ENCODE measurements at places on chromosomes 1 and 21.

DNA sequence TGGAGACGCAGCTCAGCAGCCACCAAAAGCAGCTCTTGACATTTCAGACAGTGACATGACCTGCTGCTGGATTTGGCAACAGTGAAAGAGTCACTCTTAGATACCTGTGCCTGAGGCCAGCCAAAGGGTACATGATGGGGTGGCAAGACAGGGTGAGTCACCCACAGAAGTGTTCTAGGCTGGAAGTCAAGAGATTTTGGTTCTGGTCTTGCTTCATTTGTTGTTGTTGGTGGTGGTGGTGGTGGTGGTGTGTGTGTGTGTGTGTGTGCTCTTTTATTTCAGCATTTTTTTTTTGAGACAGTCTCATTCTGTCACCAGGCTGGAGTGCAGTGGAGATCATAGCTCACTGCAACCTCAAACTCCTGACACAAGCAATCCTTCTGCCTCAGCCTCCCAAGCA is 25.8 kb downstream of the SHISAL2A start:
- no peak overlapping the region for H3K4me3 ChIP-seq
- no peaks in the 10 kb centered on the region for H3K36me3 ChIP-seq
- DNase-seq: no peak
- H3K27me3 ChIP-seq: no peaks in the 10 kb centered on the region

GRCh38 chr21:36693489-36694030 is 5.4 kb upstream of the SIM2 start:
- H3K36me3 ChIP-seq: no peaks in the 10 kb centered on the region
- H3K4me1 ChIP-seq: 0 out of 2 replicates have a peak, but pooled peaks cover 3% of the 10 kb centered on the region
- H3K27me3 ChIP-seq: no peaks in the 10 kb centered on the region
- H3K4me3 ChIP-seq: no peak overlapping the region
- DNase-seq: no peak
- no peak overlapping the region for H3K27ac ChIP-seq

GRCh38 chr1:159091607-159092031 is 15.1 kb upstream of the AIM2 start:
- no peaks in the 10 kb centered on the region for H3K36me3 ChIP-seq
- H3K4me3 ChIP-seq: no peak overlapping the region
- no peak for DNase-seq

DNA sequence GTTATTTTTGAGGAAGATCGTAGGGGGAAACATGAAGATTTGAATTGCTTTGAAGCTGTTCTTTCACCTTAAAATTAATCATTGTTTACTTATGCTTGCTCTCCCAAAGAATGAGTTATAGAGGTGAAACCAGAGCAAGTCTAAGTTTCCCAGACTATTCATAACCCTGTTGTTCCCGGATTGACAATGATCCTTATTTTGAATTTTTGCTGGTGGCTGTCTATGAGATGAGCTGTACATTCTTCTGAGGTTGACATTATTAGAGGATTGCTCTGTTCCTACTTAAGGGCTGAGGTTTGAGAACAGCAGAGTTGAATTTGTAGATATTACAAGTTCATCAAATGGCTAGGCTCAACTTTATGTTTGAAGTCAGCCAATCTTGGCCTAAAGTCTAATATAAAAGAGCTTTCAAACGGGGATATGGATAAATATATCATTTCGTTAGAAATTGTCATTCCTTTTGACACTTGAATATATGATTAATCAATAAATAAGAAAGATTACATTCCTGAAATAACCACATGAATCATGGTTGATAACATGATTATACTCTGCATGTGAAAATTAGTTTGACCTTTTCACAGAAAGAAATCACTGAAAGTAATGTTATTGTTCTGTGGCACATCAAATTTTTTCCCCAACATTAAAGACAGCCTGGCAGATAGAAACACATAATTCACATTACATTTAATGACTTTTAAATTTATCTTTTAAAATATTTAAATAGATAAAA is 19.1 kb upstream of the PDE4B start:
- no peaks in the 10 kb centered on the region for H3K36me3 ChIP-seq
- DNase-seq: no peak
- no peak overlapping the region for H3K4me3 ChIP-seq
- H3K27ac ChIP-seq: no peak overlapping the region
- no peaks in the 10 kb centered on the region for H3K27me3 ChIP-seq

GRCh38 chr21:28148400-28149064 is 844.1 kb downstream of the LTN1 start:
- no peak overlapping the region for H3K27ac ChIP-seq
- H3K36me3 ChIP-seq: no peaks in the 10 kb centered on the region

- H3K4me3 ChIP-seq: peak overlapping the region; percentile 69
- H3K4me1 ChIP-seq: peaks cover 24% of the 10 kb centered on the region
- no peaks in the 10 kb centered on the region for H3K36me3 ChIP-seq
- peaks cover 6% of the 10 kb centered on the region for H3K27me3 ChIP-seq
Measured at GRCh38 chr1:229341774-229342655, 832 bp downstream of the CCSAP start.

DNA sequence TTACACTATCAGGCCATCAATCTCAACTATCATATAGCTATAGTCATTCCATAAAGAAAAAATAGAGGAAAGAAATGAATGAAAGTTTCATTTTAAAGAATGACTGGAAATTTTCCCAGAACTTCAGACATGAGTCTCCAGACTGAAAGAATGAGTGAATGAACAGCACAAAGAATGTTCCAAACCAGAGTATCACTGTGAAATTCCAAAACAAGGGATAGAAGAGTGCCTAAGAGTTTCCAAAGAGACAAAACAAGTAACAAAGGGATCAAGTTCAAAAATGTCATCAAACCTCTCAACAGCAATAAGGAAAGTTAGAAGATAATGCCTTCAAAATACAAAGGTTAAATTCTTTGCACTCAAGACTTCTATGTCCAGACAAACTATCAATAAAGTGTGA is 114.9 kb downstream of the DENND1B start:
- H3K4me1 ChIP-seq: peaks cover 10% of the 10 kb centered on the region
- no peak overlapping the region for H3K4me3 ChIP-seq
- no peaks in the 10 kb centered on the region for H3K36me3 ChIP-seq
- H3K27me3 ChIP-seq: no peaks in the 10 kb centered on the region
- DNase-seq: no peak

- H3K4me3 ChIP-seq: no peak overlapping the region
- DNase-seq: peak; percentile 89
Measured at GRCh38 chr1:219660666-219661463, 48.0 kb upstream of the ZC3H11B start.

GRCh38 chr1:156920233-156921052 is at the start of gene LRRC71:
Gene LRRC71, plus strand, starts transcription at chr1:156920632. Its CDS starts 172 bp downstream, at chr1:156920804.
- no peaks in the 10 kb centered on the region for H3K4me1 ChIP-seq
- H3K36me3 ChIP-seq: no peaks in the 10 kb centered on the region
- H3K27me3 ChIP-seq: no peaks in the 10 kb centered on the region
- no peak within 1 kb of the TSS for H3K4me3 ChIP-seq
- DNase-seq: peak; percentile 89

GRCh38 chr1:3103967-3104677 is 35.1 kb downstream of the PRDM16 start:
- no peak overlapping the region for H3K4me3 ChIP-seq
- H3K27me3 ChIP-seq: no peaks in the 10 kb centered on the region
- H3K27ac ChIP-seq: no peak overlapping the region

- no peaks in the 10 kb centered on the region for H3K4me1 ChIP-seq
- no peaks in the 10 kb centered on the region for H3K36me3 ChIP-seq
- no peak for DNase-seq
- H3K4me3 ChIP-seq: no peak overlapping the region
Measured at GRCh38 chr1:183206538-183207122, 20.6 kb downstream of the LAMC2 start.

DNA sequence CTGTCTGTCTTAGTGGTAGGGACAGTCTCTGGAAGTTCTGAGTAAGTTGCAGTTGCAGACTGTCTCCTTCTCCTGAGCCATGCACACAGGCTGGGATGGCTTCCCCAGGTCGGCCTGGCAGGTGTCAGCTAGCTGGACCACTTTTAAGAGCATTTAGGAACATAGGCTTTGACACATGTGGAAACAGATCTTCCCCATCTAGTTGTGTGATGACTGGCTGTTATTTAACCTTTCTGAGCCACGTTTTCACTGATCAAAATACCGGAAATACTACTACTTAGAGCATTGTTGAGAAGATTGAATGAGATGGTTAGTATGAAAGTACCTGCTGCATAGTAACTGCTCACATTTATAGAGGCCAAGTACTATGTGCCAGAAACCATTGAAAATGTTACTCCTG is 6.2 kb upstream of the MAPKAPK2 start:
- no peak overlapping the region for H3K4me3 ChIP-seq
- no peaks in the 10 kb centered on the region for H3K36me3 ChIP-seq
- H3K27me3 ChIP-seq: no peaks in the 10 kb centered on the region
- H3K4me1 ChIP-seq: peaks cover 63% of the 10 kb centered on the region
- no peak overlapping the region for H3K27ac ChIP-seq

DNA sequence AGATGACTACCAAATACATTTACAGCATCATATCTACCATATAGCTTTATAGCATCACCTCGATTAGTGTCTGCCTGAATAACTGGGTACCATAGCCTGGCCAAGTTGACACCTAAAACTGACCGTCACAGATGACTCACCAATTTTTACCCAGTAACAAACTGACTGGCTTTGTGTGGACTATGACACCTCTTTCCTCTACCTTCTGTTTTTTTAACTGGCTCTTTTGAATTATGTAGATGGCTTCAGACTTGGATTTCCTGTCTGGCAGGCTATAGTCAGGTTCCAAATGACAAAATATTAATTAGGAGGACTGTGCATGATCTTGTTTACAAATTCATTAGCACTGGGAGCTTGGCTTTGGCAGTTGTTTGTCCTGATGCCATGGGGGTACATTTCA is 360.3 kb downstream of the TGFB2 start:
- H3K27me3 ChIP-seq: no peaks in the 10 kb centered on the region
- H3K27ac ChIP-seq: no peak overlapping the region
- H3K4me3 ChIP-seq: no peak overlapping the region
- H3K4me1 ChIP-seq: no peaks in the 10 kb centered on the region

DNA sequence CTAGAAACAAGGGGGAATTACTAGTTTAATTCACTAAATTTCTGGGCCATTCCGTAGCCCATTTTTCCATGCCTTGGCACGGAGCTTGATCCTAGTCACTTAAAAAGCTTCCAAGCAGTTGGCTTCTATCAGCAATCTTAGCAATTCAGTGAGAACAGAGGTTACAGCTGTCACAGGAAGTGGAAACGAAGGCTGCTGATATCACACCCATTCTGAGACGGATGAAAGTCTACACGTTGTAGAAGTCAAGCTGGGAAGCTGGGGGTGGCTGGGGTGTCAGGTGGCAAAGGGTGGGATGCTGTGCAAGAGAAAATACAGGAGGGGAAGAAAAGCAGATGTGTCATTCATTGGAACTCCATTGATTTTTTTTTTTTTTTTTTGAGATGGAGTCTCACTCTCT is 11.8 kb upstream of the STMN1 start:
- H3K27me3 ChIP-seq: no peaks in the 10 kb centered on the region
- no peak for DNase-seq
- H3K27ac ChIP-seq: no peak overlapping the region

GRCh38 chr1:74858136-74858535 is 125.2 kb downstream of the TYW3 start:
- H3K4me3 ChIP-seq: no peak overlapping the region
- H3K27ac ChIP-seq: no peak overlapping the region
- H3K4me1 ChIP-seq: no peaks in the 10 kb centered on the region
- DNase-seq: no peak
- no peaks in the 10 kb centered on the region for H3K27me3 ChIP-seq

DNA sequence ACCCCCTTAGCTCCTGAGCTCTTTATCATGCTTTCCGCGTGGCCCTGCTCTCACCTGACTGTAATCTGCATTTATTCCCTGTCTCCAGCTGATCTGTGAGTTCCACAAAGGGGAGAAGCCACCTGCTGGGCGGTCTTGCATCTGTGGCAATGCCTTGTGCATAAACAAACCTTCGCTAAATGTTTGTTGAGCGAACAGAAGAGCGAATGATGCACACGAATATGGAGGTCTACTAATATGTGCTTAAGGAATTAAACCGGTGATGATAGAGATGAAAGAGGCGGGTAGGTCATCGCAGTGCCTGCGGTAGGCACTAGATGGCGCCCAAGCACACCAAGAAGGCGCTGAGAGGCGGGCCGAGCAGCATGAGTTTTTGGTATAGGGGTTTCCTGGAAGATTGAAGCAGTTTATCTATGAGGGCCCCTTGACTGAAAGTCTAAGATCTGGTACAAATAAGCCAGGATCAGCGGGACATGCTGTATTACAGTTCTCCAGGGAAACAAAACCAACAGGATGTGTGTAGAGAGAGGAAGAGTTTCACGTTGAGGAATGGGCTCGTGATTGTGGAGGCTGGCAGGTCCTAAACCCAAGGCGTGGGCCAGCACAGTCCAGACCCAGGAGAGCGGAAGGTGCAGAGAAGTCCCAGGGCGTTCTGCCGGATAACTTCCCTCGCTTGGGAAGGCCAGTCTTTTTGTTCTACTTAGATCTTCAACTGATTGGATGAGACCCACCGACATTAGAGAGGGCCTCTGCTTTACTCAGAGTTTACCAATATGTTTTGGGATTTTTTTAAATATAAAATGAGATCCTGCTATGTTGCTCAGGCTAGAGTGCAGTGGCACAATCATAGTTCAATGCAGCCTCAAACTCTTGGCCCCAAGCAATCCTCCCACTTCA is 34.7 kb downstream of the TOMM20 start:
- no peak overlapping the region for H3K4me3 ChIP-seq
- DNase-seq: peak; percentile 89
- H3K4me1 ChIP-seq: peaks cover 3% of the 10 kb centered on the region
- no peaks in the 10 kb centered on the region for H3K27me3 ChIP-seq
- no peak overlapping the region for H3K27ac ChIP-seq

GRCh38 chr1:234918181-234918841 is 210.3 kb downstream of the TOMM20 start:
- no peaks in the 10 kb centered on the region for H3K4me1 ChIP-seq
- H3K4me3 ChIP-seq: no peak overlapping the region
- H3K36me3 ChIP-seq: no peaks in the 10 kb centered on the region
- H3K27ac ChIP-seq: no peak overlapping the region
- no peak for DNase-seq
- H3K27me3 ChIP-seq: no peaks in the 10 kb centered on the region

- no peak overlapping the region for H3K27ac ChIP-seq
- no peaks in the 10 kb centered on the region for H3K36me3 ChIP-seq
Measured at GRCh38 chr1:110610084-110610483, 3.9 kb upstream of the KCNA2 start.

DNA sequence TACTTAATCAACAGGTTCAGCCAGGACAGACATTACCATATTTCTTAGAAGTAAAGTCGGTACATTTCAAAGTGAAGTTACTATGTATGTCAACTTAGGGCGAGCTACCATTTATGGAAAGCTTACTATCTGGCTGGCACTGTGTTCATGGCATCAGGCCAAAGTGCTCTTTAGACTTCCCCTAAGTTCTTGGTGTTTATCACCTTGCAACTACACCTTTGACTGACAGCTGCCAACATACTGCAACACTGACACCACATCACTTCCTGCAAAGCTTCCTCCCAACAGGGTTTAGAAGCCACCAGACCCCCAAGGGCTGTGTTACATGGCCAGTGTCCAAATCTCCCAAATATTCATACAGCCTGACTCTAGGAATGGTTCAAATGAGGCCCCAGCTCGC is 61.0 kb downstream of the TIAM1 start:
- DNase-seq: no peak
- H3K4me1 ChIP-seq: no peaks in the 10 kb centered on the region
- H3K27me3 ChIP-seq: no peaks in the 10 kb centered on the region
- no peaks in the 10 kb centered on the region for H3K36me3 ChIP-seq

- peaks cover 3% of the 10 kb centered on the region for H3K4me1 ChIP-seq
- H3K36me3 ChIP-seq: no peaks in the 10 kb centered on the region
- H3K27me3 ChIP-seq: no peaks in the 10 kb centered on the region
- H3K27ac ChIP-seq: no peak overlapping the region
Measured at GRCh38 chr1:224175617-224176016, 7.4 kb upstream of the DEGS1 start.

GRCh38 chr21:35511696-35512162 is 462.6 kb upstream of the RUNX1 start:
- H3K4me3 ChIP-seq: no peak overlapping the region
- DNase-seq: no peak
- H3K4me1 ChIP-seq: no peaks in the 10 kb centered on the region
- H3K36me3 ChIP-seq: no peaks in the 10 kb centered on the region
- no peak overlapping the region for H3K27ac ChIP-seq
